Heart left ventricle (tissue), 16 donors: ENCODE measurements at places on chromosomes 1 and 21. TPM values are rescaled to one million over a fixed set of nuclear protein-coding genes. Genes with fewer than 3 reads are reported as not detected.
A peak's percentile ranks its signal among the peaks of the same experiment; 100 is the strongest.

Gene OR4F16
- total RNA-seq: not detected

Gene REN
- total RNA-seq: not detected

- no peak for DNase-seq
Observed at GRCh38 chr1:25107643-25108010, 124.7 kb downstream of the SYF2 start.

DNA sequence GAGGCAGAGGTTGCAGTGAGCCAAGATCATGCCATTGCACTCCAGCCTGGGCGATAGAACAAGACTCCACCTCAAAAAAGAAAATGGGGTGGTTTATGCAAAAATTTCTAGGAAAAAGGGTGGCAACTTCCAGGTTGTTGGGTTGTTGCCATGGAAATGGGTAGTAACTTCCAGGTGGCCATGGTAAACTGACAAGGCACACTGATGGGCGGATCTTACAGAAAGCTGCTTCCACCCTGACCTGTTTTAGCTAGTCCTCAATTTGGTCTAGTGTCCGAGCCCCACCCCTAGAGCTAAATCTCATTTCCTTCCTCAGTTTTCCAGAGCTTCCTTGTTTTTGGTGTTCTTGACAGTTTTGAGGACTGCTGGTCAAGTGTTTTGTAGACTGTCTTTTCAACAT lies 13.6 kb downstream of the KLHDC7A start:
- DNase-seq: no peak

GRCh38 chr1:237701534-237701933 lies 189.2 kb downstream of the ZP4 start:
- DNase-seq: no peak

DNA sequence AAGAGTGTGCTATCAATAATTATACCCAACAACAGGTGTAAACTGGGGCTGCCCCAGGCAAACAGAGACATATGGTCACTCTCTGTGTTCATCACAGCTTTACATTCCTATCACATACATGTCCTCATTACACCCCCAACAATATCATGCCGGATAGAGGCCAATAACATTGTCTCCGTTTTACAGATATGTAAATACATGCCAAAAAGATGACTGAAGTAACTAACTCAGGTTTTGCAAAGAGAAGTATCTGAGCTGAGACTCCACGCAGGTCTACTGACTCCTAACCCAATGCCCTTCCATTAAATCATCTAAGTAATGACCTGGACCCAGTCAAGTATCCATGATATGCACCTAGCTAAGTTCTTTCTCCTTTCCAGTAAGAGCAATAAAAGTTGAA lies 55.0 kb downstream of the JAK1 start:
- no peak for DNase-seq

GRCh38 chr1:116855773-116856201 lies 53.9 kb upstream of the PTGFRN start:
- DNase-seq: no peak

DNA sequence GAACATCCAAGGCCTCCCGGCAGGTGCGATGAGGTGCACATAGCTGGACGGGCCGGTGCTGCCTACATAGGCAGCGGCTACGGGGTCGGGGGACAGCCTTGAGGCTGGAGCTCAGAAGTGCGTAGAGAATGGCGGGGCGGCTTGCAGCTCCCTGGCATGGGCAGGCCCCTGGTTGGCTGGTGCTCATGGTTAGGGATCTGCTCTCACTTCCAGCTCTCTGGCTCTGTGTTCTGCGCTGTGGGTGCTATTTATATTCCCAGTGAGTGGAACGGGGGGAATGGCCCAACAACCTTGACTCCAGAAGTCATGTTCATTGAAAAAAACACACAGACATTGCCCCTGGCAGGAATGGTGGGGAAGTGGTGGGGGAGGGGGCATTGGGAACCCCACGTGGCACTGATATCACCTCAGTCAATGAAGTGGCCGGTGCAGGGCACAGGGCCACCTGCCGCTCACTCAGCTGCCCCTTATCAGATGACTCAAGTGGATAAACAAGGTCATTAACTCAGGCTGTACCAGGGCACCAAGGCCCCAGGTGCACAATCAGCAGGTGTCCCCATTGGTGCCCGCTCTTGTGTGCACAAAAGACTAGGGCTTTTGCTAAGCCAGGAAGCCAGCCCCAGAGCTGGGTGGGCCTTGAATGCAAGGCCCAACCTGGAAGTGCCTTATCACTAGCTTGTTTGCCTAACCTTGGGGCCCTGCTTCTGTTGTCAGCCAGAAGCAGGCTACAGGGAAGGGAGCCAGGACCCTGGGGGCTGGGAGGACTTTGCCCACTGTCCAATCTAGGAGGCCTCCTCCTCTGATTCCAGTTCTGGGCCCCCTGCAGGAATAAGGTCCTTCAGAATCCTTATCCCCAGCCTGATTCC lies at the start of gene NR0B2:
Gene NR0B2 (minus strand): TSS at position 222 of the 866 bp plus-strand sequence. CDS start 35 bp downstream, at position 187.
- DNase-seq: peak; percentile 75

DNA sequence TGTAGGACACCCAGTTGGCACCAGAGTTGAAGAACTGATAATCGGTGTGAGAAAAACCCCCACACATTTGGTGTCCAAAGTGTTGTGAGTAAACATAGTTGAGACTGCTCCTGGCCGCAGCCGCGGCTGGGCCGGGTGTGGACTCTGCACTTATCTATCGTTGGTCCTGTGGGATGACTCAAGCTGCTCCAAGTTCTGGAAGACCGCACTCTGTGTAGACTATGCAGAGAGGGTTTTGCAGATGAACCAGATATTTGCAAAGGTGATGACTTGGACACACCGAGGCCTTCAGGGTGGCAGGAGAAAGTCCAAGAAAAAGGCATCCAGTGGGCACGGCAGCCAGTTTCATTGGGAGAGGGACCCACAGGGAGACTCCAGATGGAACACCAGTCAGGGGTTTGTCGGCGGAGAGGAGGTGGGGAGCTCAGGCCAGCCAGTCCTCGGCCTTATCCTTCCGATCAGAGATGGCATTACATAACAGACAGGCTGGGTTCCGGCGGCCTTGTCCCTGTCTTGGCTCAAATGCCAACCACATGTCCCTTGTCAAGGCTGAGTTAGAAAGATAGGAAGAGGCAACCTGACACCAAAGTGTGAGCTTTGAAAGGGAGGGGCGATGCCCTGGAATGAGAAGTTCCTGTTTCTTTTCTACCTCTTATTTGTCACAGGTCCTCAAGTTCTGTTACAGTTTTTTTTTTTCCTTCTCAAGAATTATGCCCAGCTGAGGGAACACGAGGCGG lies 21.1 kb downstream of the C2CD2 start:
- DNase-seq: peak; percentile 62

Gene DMRTA2
- total RNA-seq: 0.10 TPM

Gene ARHGAP30
- 1.7 TPM for total RNA-seq

- DNase-seq: no peak
Observed at GRCh38 chr1:197480446-197480845, 212.4 kb downstream of the CRB1 start.

GRCh38 chr1:65401612-65402011 lies 18.9 kb upstream of the LEPR start:
- no peak for DNase-seq

GRCh38 chr21:17598437-17598836 lies 14.3 kb downstream of the BTG3 start:
- DNase-seq: no peak

Gene PTGFR
- 0.25 TPM for total RNA-seq

Gene CYYR1
- total RNA-seq: 16.9 TPM

DNA sequence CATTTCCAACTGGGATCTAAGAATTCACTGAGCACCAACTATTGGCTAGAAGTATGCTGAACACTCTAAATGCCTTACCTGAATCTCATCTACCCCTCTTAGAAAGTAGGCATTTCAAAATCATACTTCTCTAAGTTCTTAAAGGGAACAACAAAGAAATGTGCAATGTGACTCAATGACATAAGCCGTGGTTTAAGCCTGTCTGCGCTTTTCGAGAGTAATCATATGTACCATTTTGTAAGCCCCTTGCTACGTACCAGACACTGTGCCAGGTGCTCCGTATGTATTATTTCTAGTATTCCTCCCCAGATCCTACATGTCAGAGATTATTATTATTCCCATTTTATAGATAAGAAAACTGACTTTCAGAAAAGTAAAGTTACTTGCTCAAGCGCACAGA lies 454.2 kb downstream of the SETD4 start:
- no peak for DNase-seq

DNA sequence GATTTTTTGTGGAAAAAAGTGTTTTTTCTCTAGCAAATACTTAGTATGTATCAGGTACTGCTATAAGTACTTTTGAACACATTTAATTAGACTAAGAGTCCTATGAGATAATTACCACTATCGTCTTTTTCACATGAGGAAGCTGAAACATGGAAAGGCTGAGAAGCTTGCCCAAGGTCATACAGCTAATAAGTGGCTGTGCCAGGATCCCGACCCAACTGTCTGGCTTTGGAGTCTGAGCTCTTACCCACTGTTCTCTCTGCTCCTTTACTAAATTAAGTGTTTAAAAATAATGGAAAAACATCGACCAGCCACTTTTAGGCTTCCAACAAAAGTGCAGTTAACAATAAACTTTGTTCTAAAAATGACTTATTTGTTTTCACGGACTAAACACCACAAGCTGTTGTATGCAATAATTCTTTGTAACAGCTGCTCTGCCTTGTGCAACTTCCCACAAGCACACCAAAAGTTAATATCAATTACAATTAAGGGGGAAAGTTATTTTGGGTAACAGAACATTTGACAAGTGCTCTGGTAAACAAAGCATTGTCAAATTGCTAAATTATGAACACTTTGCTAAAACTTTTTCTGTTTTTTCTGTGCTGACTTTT lies 75.7 kb downstream of the CRB1 start:
- no peak for DNase-seq

DNA sequence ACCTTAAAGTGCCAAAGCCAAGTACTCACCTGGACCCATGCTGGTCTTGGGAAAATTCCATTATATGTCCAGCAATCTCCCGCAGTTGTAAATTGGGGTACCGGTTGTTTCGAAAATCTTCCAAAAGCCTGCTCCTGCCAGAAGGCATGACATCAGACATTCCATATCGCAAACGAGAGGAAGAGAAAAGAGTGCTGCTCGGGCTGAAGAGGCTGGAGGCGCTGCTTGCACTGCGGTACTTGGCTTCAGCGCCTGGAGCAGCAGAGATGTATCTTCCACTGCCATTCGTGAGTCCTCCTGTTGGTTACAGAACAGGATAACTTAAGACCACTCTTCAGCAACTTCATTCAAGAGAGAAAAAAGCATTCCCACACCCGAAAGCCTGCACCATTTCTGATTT lies 45.1 kb upstream of the SDC3 start:
- DNase-seq: no peak

- peak; percentile 49 for DNase-seq
Observed at GRCh38 chr21:45972353-45972715, 9.2 kb upstream of the COL6A1 start.

DNA sequence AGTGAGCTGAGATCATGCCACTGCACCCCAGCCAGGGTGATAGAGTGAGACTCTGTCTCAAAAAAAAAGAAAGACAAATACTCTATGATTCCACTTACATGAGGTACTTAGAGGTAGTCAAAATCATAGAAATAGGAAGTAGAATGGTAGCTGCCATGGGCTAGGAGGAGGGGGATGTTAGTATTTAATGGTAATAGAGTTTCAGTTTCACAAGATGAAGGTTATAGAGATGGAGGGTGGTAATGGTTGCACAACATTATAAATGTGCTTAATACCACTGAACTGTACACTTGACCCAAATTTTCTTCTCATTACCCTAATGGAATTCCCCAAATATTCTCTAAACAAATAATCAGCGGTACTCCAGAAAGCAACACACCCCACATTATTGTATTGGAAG lies 12.8 kb downstream of the EIF2B3 start:
- DNase-seq: no peak

DNA sequence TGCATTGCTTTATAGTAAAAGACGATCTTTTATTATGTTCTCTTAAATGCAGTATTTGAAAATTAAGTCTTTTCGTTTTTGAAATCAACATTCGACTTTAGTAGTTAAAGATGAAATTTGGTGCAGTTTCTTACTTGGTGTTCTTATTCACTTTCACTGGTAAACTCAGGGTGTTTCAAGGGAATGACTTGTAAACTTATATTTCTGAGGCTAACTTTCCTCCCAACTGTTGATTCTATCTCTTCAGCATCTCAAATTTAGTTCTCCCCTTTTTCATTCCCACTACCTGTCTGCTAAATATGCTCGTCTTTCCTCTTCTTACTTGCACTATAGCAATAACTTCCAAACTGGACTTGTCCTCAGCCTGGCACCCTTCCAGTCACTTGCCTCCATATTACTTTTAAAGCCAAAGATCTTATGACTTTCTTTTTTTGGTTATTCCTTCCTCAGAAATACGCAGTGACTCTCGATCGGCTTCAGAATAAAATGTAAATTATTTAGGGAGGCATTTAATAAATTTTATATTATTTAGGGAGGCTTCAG lies 988 bp downstream of the SLC35A3 start:
- no peak for DNase-seq

- no peak for DNase-seq
Observed at GRCh38 chr21:32331444-32332305, 33.0 kb downstream of the MRAP start.

GRCh38 chr1:18932387-18932786 lies 24.1 kb downstream of the IFFO2 start:
- no peak for DNase-seq

DNA sequence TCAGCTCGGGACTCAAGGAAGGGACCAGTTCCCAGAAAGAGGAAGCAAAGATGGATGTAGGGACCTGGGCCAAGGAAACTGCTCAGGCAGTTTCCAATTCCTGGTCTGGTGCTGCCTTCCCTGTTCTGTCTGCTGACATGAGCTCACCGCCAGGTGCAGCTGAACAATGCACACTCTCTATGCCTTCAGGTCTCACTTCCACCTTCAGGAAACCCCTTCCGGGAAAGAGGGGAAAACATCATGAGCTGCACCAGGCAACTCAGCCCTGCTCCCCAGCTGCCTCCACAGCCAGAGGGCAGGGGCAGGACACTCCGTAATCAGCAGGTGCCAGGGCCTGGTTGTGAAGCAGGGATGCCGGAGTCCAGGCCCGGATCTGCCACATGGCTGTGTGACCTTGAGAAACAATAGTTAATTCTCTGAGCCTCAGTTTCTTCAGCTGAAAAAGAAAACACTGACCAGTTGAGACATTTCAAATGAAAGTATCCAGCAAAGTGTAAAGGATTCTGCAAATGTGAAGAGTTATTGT lies 27.8 kb downstream of the SMIM12 start:
- DNase-seq: no peak

DNA sequence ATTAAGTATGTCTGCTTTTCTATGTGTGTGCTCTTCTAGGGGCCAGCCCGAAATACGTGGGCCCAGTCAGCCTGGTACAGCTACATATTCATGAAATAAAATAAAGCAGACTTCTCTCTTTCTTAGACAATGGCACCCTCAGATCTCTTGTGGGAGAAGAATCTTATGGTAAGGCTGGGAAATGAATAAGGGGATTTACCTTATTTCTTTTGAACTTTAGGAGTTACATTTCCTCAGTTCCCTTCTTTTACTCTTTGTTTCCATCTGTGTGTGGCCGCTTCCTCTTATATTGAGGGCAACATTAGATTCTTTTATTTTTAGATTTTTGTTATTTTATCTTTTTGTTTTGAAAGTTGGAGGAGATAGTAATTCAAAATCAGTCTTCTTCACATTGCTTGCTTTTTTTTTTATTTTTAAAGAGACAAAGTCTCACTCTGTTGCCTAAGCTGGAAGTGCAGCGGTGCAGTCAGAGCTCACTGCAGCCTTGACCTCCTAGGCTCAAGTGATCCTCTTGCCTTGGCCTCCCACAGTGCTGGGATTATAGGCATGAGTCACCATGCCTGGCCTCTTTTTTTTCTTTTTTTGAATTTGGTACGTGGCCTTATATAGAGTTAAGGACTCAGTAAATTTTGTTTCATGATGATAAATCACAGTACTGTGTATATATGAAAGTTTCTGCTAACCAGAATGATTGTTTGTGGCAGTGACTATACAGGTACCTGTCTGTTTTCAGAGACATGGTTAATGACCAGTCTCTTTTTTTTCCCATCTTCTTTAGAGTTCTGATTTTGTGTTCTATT lies 9.1 kb downstream of the LAMC1 start:
- no peak for DNase-seq

- no peak for DNase-seq
Observed at GRCh38 chr1:6090996-6091822, 45.5 kb downstream of the KCNAB2 start.
